ENCODE measurements at places on chromosomes 16 and 17.

GRCh38 chr16:77212741-77213541 is 13.7 kb downstream of the SYCE1L start:
- DNase-seq = no peak

DNA sequence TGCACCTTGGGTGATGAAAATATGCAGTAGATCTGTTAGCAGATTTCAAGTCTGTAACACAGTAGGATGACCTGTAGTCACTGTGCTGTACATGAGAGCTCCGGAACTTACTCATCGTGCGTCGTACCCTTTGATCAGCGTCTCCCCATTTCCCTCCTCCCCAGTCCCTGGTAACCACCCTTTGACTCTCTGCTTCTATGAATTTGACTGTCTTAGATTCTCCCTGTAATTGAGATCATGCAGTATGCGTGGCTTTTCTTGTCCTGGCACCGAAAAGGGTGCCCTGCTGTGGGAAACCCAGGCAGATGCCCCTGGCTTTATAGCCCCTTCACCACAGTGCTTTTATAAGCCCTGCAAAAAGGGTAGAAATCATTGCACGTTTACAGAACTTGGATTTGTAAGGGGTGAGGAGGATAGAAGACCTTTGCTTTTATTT is 20.5 kb downstream of the CLEC16A start:
- no peak for DNase-seq

DNA sequence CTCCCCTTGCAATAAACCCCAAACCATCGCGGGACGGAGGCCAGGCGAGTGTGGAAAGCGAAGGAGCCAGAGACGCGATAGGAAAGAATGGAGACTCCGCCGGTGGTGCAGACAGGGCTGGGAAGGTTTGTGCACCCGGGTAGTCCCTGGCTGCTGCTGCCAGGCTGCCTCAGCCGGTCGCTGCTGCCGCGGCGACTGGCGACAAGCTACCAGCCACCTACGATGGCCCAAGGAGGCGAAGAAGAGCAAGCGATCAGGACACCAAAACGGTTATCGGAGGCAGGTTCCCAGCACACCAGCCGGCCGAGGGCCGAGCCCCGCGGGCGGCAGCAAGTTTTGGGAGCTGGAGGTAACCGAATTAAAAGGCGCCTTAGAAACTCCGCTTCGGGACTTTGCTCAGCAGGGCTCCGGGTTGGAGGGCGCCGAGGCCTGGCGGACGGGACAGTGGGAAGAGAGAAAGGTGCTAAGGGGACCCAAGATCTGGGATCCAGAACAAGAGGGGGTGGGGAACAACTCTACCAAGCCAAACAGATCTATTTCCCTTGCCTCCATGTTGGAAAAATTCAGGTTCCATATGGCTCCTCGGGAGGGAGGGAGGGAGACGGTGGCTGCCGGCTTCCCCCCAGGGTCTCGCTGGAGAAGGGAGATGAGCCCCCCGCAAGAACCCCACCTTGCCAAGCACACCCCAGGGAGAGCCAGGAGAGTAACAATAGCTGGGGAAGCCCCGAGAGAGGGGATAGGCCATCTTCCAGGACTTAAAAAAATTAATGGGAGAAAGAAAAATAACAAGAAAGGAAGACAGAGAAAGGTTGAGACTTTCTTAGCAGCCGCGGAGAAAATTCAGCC is 9.7 kb upstream of the HOXB2 start:
- no peak for DNase-seq

DNA sequence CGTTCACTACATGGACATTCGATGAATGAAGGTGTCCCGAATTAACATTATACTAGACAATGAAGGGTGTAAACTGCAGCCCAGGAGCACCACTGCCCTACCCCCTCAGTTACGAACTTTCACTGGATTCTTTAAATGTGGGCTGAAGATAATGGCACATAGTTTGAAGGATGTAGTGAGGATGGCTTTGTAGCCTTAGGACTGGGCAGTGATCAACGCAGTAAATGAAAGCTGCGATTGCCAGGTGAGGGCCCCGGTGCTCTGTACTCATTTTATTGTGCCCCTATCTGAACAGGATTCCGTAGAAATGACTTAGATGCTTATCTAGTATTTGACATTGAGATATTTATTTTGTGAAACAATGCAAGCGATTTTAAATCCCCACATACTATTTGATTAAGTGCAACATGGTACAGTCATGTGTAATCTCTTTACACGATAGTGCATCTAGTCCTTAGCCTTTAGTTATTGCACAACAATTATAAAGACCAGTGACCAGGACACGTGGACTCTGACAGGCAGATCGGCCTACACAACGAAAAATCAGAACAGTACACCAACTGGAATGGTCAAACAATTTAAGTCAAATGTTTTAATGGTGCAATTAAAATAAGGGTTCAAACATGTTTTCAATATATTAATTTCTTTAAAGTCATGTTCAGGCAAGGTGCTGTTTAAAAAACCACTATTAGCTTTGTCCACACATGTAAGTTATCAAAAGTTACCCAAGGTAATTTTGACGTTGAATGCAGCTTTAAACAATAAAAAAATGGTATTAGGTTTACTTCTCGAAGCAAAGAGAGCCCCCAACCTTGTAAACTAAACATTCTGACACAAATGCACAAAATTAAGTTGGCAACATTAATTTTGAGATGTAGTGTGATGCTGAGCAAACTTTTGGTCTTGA is 17.4 kb upstream of the ERN1 start:
- no peak for DNase-seq

DNA sequence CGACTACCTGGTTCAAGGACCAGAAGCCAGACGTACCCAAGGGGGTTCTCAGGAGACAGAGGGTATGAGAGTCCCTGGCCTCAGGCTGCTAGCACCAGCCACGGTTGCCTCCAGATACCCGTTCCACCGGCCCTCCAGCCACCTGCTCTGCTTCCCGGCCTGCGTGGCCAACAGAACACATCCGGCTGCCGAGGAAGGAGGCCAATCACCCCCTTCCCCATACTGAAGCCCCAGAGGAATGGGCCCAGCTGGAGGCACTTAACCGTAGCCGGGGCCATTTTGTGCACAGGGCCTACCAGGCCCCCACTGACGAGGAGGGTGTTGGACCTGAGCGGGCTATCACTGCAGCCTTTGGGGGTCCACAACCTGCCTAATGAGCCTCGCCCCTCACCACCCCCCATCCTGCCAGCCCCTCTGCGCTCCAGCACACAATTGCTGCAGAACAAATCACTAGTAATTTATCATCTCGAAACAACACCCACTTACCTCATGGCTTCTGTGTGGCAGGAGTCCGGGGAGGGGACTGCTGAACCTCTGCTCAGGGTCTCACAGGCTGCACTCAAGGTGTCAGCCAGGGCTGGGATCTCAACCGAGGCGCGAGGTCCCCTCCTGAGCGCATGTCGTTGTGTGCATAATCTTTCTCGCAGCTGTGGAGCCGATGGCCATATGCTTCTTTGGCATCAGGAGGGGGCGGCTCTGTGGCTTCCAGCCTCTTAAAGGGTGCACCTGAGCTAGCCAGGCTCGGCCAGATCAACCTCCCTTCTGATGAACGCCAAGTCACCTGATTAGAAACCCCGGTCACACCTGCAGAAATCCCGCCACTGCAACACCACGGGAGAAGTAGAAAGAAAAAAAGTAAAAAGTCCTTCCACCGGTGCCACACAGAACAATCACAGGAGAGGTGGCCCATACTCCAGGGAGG is 10.1 kb upstream of the KREMEN2 start:
- DNase-seq = no peak

GRCh38 chr16:29824589-29825144 is 4.4 kb downstream of the MVP start:
- no peak for DNase-seq

DNA sequence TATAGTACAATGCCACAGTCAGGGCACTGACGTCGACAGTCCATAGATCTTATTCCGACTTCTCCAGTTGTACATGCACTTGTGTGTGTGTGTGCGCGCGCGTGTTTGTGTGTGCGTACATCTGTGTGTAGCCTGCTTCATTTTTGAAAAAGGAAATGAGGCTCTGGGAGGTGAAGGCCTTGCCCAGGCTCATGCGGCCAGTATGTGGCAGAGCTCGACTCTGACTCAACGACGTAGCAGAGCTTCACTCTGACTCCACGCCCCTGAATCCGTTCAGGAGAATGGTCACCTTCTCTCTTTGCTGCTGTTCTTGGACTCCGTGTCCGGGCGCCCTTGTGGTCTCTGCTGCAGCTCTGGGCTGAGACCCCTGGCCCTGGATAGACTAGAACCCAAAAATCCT is 81.6 kb upstream of the CIBAR2 start:
- DNase-seq = no peak

- no peak for DNase-seq
These were observed 14.4 kb upstream of the ALOX12 start for GRCh38 chr17:6981426-6981825.

- DNase-seq = no peak
These were observed 125.4 kb downstream of the MAP2K6 start for GRCh38 chr17:69539781-69540319.

GRCh38 chr16:80695020-80695419 is 109.4 kb downstream of the CDYL2 start:
- DNase-seq = no peak

DNA sequence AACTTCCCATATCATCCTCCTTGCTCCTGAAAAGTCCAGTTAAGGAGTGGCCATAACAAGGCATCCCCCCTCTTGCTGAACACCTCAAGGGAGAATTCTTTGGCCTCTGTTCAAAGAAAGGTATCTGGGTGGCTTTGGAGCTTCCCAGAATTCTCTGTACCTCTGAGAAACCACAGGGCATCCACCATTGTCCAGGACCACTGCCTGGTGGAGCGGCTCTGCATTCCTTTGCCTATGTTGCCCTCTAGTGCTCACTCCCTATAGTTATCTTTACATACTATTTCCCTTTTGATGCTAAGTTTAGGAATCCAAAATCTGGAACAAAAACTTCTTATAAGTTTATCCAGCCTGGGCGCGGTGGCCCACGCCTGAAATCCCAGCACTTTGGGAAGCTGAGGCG is 30.3 kb downstream of the CHD9NB start:
- DNase-seq = no peak

Measured in SIG-M5 (cell line).